ENCODE measurements at places on chromosomes 16 and 17.

GRCh38 chr16:67653128-67653788, 6.8 kb downstream of the ACD start:
- DNase-seq: no peak

DNA sequence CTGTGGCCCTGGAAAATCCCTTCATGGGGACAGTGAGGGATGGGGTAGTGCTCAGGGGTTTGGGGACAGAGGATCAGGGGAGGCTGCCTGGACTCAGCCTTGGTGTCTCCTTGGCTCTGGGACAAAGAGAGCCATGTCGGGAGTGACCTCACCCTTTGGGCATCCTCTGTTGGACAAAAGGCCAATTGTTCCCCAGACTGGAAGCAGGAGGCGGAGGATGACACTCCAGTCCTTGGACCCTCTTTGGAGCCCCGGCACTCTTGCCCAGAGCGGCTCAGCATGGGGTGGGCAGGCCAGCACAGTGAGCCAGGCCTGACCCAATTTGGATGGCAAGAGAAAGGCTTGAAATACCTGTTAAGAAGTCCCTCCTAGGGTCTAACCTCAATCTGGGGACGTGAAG, 39.4 kb upstream of the PHB1 start:
- DNase-seq: no peak

DNA sequence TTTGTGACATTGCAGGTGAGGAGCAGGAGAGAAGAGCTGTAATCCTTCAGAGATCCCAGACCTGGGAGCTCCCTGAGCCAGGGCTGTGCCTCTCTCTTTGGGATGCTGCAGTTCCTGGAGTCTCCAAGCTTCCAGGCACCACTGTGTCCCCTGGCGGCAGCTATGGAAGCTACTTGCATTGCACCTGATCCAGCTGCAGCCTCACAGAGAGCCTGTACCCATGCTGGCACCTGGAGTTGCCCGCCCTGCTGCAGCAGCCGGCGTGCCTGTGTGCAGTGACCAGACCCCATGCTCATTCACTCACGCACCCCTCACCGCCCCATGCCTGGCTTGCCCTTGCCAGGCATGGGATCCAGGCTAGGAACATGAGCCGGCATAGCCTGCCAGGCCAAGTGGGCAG, 51.8 kb upstream of the MED9 start:
- no peak for DNase-seq

DNA sequence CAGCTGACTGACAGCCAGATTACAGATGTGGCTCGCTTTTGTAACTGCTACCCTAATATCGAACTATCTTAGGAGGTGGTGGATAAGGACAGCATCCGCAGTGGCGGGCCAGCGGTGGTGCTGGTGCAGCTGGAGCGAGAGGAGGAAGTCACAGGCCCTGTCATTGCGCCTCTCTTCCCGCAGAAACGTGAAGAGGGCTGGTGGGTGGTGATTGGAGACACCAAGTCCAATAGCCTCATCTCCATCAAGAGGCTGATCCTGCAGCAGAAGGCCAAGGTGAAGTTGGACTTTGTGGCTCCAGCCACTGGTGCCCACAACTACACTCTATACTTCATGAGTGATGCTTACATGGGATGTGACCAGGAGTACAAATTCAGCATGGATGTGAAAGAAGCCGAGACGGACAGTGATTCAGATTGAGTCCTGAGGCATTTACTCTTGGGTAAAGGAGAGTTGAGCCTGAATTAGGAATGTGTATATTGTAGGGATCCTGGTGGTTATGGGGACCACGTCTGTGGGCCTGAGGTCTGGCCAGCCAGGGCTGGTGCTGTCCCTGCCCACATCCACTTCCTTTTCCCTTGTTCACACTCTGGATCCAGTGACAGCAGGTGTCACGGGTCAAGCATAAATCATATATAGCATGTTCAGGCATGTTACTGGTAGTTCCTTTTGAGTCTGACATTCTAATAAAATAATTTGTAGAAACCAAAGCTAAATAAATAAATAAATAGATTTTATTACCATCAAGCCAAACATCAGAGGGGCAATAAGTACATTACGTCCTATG, 89.0 kb upstream of the SMURF2 start:
- DNase-seq: no peak

GRCh38 chr17:29699283-29699682, 76.6 kb upstream of the CORO6 start:
- DNase-seq: peak; percentile 13

GRCh38 chr16:66605979-66606751, 1.7 kb downstream of the CMTM3 start:
- DNase-seq: no peak

- no peak for DNase-seq
Measured at GRCh38 chr17:37820995-37821713, 76.3 kb upstream of the HNF1B start.

- DNase-seq: no peak
Measured at GRCh38 chr16:559411-560203, 587 bp upstream of the PRR35 start.

GRCh38 chr17:39141915-39142664, 9.3 kb downstream of the PLXDC1 start:
- no peak for DNase-seq

- no peak for DNase-seq
Measured at GRCh38 chr17:2151358-2152033, 96.6 kb downstream of the HIC1 start.

- no peak for DNase-seq
Measured at GRCh38 chr16:81275064-81275532, 36.6 kb downstream of the BCO1 start.

DNA sequence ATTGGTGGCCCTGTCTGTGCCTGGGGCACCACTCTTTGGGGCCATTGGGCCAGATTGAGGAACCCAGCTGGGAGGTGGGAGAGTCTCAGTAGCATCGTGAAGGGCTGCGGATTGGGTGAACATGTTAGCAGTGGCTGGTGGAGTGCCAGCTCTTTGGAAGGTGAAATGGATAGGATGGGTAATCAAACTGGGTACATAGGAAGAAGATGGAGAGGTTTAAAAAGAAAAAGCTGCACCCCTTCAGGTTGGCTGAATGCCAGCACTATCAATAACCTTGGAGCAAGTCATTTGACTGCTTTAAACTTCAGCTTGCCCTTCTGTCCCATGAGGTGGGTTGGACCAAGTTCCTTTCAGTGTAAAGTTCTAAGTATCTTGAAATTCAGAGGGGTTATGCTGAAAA, 95.0 kb downstream of the RPTOR start:
- DNase-seq: no peak

DNA sequence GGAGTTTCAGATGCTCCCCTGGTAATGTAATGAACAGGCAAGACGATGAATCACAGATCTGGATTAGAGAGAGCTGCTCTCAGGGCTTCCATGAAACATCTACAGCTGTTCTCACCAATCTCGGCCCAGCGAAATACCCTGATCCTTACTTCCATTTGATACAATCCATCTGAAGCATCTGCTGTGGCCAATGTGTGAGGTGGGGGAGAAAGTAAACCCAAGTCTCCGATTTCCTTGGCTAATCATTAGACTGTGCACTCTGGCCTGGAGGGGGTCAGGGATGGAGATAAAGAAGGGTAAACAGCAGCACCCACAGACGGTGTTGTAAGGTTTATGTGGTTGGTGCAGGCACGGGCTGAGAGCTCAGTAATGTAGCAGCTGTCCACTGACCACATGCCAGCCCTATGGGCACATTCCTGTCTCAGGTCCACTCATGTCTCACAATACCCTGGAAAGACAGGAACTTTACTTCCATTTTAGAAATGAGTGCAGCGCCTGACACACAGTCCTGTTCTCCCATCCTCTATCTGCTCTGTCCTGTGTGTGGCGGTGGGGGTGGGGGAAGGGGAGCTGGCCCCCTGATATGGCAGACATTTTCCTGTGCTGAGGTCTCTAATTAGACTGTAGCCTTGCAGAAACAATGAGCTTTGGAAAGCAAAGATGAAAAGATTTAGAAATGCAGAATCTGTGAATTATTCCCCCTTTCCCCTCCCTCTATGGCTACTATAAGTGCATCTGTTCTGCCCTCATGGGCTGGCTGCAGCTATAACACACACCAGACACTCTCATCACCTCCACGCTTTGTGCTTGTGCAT, 48.3 kb upstream of the ERN1 start:
- DNase-seq: no peak

DNA sequence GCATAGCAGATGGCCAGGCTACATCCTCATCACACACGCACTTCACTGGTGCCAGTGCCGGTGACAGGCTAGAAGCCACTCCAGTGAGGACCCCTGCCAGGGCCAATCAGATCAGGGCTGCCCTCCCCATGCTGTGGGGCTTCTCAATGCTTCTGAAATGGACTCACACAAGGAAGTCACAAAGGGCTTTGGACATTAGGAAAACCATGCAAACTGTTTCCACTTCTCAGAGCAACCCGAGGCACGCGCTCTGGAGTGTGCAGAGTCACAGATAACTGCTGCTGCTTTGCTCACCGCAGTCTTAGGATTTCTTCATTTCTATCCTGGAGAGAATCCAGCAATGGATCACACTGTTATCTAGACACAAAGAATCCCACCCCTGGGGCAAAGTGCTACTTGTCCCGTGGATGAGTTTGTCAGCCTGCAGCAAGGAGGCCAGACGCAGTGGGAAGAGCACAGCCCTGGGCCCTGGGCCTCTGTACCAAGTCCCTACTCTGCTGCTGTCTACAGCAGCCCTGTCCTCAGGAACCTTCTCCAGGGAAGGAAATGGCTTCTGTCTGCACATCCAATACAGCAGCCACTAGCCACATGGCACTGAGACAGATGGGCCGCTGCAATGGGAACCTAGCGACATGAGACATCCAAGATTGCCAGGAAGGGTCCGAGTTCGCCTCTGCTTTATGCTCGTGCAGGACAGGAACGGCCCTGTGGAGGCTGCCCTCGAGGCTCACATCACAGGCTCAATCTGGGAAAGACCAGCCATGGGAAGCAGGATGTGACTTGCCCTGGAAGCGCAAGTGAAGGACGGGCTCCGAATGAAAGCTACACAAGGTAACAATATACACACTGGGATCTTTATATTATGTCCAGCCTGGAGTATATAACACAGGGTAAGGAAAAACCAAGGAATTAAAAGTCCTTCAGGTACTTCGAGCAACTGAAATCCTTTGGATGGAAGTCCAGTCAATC, 169.3 kb downstream of the ZFHX3 start:
- DNase-seq: no peak

- peak; percentile 18 for DNase-seq
Measured at GRCh38 chr16:71961066-71962039, 38.8 kb downstream of the PKD1L3 start.

DNA sequence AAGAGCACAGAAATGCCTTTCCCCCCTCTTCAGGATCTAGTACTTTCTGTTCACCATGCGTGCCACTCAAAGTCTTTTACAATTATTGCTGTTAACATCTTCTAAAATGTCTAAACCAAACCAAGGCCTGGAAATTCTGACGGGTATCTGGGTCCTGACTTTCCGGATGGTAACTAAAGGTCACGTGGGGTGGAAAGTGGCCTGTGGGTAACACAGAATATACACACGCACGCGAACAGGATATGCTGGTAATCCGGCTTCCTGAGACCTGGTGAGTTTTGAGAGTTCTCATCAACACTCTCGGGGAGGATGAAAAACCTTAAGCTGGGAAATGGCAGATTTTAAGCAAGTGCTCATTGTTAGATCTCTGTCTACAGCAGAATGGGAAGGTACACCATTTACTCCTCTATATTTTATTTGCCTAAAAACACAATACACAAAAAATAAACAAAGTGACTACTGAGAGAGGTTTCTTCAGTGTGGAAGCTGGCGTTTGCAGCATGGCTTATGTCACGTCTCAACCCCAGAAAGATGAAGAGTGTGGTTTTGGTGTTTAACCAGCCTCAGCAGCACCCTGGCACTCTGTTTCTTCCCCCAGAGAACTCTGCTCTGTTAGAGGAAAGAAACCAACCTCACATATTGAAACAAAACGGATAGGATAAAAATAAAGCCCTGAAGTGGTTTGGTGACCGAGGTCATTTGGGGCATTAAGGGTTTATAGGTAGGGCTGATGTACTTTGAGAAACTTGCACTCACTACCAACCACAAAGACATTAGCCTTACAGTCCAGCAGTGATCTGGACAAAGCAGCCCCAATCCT, 37.3 kb downstream of the SMG6 start:
- DNase-seq: no peak

DNA sequence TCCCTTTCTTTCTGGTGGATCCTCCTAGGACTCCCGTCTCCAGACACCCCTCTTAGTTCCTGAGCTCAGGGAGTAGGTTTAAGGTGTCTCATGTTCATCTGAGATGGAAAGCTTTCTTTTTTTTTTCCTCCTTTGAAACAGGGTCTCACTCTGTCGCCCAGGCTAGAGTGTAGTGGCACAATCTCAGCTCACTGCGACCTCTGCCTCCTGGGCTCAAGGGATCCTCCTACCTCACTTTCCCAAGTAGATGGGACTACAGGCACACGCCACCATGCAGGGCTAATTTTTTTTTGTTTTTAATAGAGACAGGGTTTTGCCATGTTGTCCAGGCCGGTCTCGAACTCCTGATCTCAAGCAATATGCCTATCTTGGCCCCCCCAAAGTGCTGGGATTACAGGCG, 3.6 kb upstream of the GSE1 start:
- DNase-seq: no peak

DNA sequence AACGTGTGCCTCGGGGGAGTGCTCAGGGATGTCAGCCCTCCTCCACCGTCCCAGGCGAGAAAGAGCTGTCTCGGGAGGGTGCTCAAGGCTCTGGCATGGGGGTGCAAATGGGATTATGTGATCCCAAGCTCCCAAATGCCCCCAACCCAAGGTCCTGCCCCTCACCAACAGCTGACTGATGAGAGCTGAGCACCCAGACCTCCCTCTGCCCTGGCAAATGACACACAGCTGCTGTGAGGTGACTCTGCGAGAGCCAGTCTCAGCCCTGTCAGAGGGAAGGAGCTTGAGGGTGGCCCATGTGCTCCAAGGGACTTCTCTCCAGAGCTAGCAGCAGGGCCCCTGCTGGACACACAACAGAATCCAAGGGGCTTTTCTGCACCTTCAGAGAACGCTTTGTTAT, 7.7 kb downstream of the CDH5 start:
- DNase-seq: no peak

DNA sequence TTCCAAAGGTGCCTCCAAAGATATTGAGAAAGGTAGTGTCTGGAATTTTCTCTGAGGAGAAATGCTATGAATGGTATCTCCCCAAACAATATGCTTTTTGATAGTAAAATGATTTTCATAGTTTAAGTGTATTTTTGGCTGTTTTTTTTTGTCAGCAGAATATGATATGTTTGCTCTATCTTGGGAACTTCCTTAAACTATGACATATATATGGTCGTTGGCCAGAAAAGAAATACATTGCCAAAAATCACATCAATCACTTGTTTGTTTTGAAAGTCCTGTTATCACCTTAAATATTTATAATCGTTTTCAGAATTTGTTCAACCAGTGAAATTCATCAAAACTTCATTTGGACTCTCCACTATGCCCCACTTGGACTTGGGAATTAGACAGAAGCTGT, 816.9 kb downstream of the CDH11 start:
- DNase-seq: no peak

GRCh38 chr16:27321013-27321915, 7.5 kb downstream of the IL4R start:
- no peak for DNase-seq

GRCh38 chr16:81808933-81809480, 29.9 kb downstream of the PLCG2 start:
- DNase-seq: no peak

- DNase-seq: no peak
Measured at GRCh38 chr17:76539631-76540271, at the start of gene PRCD. PRCD (plus strand) TSS chr17:76540044; CDS start chr17:76540142, 98 bp downstream.

GRCh38 chr17:41639492-41640473, 15.4 kb upstream of the KRT17 start:
- DNase-seq: no peak

- DNase-seq: no peak
Measured at GRCh38 chr17:38338053-38338452, 5.7 kb downstream of the GPR179 start.

Data from DMS79 treated with DMSO at 0.1 percent for 48 hours (cell line).